ENCODE measurements at places on chromosomes 7 and 10.

GRCh38 chr10:120375666-120376065, 81.4 kb upstream of the PLPP4 start:
- no peak for DNase-seq

DNA sequence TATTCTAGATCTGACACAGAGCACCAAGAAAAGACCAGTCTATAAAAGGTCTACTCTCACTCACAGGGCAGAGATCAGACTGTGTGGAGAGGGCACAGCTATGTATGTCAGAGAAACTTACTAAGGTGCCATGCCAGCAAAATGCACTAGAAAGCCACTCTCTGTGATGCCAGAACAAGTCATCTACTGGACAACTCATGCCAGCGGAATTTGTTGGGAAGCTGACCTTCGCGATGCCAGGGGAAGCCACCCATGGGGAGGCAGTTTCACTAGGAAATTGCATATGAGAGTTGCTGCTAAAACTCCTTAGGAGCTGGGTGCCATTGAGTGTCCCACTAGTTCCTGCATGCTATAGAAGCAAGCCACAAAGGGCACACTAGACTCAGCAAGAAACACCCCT, 58.5 kb downstream of the MICU1 start:
- peak; percentile 4 for DNase-seq

DNA sequence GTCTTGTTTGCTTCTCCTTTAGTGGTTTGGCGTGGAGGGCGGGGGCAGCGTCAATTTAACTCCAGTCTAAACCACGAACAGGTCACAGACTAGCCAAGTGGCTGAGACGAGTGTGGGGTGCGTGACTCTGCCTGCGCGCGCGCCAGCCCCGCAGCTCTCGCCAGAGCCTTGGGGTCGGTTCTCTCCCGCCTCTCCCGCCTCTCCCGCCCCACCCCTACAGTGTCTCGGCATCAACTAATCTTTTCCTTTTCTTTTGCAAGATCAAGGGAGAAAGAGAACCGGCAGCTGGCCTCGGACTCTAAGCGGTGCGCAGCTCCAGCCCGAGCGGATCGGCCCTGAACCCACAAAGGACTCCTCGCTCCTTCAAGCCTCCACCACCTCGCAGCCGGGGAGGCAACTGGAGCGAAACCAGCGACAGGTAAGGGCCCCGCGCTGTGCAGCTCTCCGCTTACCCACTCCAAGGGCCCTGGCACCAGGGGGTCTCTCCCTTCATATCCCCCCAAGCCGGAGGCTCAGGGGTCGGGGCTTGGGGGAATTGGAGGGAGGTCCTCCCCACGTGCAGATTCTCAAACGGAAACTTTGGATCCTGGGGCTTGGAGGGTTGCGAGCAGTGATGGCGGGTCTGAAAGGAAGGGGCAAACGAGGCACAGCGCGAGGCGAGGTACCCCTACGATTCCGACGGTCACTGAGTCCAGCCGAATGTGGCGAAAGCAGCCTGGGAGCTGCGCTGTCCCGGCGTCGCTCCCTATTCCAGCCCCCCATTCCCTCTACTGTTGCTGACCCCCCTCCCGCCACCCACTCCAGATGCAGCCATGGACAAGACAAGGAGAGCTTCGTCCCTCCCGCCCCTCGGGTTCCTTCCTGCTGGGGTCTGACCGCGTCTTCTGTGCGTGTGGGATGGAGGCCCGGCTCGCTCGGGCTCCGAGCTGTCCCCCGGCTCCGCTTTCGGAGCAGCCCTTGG, 829 bp downstream of the CHRM2 start:
- no peak for DNase-seq

- peak; percentile 41 for DNase-seq
Observed at GRCh38 chr7:93890041-93890463, 501 bp downstream of the TFPI2 start.

DNA sequence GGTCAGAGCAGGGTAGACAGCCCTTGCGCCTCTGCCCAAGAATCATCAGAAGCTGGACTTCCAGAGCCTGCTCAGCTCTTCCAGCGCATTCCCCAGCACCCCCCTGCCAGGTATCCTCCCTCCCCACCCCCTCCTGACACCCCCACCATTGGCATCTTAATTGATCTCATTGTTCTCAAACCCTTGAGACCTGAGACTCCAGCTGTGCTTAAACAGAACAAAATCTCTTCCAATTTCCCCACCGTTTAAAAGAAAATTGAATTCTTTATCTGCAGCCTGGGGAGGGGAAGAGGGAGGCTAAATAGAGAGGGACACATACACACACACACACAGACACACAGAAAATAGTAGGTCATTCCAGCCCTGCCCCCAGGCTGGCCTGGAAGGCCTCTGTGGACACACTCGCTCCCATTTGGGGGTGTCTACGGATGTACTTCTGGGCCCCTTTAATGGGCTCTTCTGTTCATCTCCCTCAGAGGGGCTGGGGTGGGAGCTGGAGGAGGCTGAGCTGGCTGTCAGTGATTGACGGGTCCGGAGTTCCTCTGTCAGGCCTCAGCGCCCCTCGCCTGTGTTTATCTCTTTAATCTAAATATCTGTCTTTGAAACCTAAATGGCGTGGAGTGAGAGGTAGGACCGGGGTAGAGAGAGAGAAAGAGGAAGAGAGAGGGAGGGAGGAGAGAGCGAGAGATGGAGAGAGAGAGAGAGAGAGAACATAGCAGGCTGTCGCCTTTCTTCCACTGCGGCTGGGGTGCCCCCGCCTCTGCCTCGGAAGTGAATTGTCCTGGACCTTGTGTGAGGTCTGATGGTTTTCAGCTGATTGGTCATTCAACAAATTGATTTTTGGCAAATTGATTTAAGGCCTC, 61.7 kb downstream of the C10orf105 start:
- DNase-seq = no peak

DNA sequence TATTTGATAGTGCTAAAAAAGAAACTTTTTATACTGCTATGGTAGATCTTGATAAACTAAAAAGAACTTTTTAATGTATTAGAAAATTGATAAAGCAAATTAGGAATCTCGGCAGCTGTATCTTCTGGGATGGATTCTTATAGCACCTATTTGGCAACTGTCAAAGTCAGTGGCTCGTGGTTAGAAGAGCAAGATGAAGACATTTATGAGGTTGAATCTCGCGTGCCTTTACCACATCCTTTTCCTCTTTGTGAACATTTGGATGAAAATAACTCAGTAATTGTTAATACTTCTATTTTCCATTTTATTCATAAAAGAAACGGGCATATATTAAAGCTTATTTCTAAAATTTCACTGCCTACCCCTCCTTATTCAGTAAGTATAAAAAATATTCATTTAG, 76.2 kb downstream of the CYP51A1 start:
- DNase-seq = no peak

DNA sequence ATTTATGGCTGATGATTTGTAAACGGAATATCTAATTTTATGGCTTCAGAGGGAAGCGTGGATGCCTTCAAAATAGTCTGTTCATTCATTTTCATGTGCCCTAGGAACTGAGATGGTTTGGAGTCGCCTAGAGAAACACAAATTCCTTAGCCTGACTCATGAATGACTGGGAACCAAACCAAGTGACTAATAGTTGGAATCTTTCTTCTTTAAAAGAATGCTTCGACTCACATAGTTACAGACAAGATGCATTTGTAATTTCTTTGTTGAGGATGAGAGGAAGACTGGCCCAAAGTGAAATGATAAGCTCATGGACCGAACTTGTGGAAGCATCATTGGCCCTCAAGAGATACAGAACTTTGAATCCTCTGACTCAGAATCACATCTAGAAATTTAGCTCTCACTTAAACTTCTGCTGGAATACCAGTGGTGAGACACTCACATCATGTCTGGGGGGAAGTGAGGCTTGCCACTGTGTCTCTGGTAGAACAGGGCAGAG, 1107.2 kb downstream of the NRG3 start:
- DNase-seq = no peak

DNA sequence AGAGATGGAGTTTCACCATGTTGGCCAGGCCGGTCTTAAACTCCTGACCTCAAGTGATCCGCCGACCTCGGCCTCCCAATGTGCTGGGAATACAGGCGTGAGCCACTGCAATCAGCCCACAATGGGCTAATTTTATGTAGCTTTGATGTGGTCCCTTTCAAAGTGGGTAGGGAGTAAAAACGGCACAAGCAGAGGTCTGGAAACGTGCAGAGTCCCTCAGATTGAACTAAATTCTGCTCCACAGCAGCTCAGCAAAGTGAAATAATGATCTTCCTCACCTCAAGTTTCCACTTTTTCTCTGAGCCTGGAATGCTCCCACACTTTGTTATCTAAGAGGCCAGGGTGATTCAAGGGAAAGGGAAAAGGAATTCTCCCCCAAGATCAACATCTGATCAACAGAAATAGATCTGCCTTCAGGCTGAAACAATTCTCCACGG, 6.1 kb downstream of the CCDC3 start:
- DNase-seq = peak; percentile 5

- DNase-seq = no peak
Observed at GRCh38 chr10:66604195-66604594, 321.6 kb upstream of the LRRTM3 start.

GRCh38 chr10:93034426-93034825, 26.2 kb upstream of the CYP26C1 start:
- no peak for DNase-seq

GRCh38 chr7:10222976-10223375, 750.7 kb upstream of the PHF14 start:
- no peak for DNase-seq

GRCh38 chr7:2465928-2466327, 10.3 kb downstream of the GRIFIN start:
- no peak for DNase-seq

GRCh38 chr10:112343056-112343806, 30.7 kb upstream of the ACSL5 start:
- DNase-seq = peak; percentile 30

DNA sequence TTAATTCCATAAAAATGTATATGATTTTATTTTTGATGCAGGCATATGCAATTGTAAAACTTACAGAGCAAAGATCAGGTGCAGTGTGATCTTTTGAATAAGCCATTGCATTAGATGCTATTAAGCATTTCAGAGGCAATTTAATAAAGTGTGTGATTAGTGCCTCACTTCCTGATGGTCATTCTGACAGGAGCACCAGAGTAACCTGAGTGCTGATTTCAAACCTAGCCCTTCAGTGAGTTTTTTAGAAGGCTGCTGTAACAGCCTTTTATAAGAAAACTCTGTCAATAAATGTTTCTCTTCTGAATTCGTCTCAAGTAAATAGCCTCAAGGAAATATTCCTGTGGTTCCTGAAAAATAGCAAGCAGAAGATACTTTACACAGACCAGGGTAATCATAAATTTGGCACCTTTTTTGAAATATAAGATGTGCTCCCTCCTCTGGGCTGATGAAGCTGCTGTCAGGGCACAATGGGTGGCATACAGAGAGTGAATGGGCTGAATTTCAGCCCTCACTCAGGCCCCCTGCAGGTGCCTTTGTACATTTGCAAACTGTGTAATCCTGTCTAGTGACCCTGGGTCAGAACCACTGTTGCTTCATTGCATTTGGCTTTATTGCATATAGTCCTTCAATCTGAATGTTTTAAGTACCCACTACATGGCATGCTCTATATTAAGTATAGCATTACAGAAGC, 193.7 kb upstream of the CSTF2T start:
- peak; percentile 6 for DNase-seq

GRCh38 chr10:96280859-96281258, 9.5 kb upstream of the BLNK start:
- no peak for DNase-seq

DNA sequence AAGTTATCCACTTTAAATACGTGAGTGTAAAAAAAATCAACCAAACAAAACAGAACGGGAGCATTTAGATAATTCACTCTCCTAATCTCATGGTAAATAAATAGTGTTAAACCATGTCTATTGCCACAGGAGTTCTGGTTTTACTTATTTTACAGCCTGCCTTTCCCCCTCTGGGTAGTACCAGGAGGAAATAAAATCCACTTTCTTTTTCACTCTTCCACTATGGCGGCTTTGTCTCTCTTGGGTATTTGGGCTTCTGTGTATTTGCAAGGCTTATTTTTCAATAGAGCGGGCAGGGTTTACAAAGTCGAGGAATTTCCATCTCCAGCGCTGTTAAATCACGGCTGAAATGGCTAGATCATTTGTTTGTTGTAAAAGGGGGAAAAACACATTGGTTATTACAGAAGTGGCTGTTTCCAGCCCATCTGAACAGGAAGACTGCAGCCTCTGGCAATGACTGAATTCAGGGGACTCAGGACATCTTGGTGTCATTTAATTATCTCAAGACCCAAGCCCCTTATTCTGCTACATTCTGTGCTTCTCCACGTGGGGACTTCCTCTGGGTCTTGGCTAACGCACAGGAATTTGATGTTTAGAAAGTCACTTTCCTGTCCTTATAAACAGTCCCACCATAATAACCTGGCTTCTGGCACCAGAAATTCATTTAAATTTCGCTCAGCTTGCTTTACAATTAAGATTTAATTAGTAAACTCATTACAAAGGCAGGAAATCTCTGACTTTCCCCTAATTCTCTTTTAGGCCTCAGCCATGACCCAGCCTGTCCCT, 323.9 kb downstream of the GATA3 start:
- no peak for DNase-seq

DNA sequence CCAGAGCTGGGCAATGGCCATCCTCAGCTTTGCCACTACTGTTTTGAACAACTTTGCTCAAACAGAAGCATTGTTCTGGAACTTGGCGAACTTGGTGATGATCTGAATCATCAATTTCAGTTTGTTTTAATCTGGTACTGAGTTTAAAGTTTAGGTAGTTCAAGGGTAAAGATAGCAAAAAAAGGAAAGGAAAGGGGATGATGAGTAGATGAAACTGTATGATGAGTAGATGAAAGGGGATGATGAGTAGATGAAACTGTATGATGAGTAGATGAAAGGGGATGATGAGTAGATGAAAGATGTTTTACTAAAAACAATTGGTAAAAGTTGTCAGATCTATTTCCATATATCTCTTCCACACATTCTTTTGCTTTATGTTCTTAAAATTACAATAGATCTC, 737.0 kb downstream of the LRMDA start:
- DNase-seq = no peak

- DNase-seq = no peak
Observed at GRCh38 chr7:141076377-141076776, 2.5 kb downstream of the TMEM178B start.

GRCh38 chr7:127330070-127330469, 62.4 kb downstream of the ZNF800 start:
- no peak for DNase-seq

DNA sequence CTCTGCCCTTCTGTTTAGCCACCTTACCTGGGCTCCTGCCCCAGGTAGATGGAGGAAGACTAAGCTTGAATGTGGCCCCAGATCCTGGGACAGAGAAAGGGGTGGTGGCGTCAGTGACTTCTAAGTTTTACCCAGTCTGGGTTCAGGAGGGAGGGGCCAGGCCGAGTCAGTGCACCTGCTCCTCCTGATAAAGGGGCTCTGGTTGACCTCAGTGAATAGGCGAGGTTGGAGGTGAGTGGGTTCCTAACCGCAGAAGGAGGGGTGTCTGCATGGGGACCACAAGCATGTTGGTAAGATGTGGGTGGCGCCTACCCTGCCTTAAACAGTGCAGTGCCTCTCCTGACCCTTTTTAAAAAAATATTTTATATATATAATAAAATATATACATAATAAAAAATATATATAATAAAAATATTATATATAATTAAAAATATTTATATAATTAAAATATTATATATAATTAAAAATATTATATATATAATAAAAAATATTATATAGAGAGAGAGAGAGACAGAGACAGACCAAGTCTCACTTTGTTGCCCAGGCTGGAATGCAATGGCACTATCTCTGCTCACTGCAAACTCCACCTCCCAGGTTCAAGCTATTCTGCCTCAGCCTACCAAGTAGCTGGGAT, 97.3 kb upstream of the GTF2I start:
- no peak for DNase-seq

- DNase-seq = no peak
Observed at GRCh38 chr10:93754761-93755160, 3.0 kb upstream of the LGI1 start.

- no peak for DNase-seq
Observed at GRCh38 chr7:55557666-55558188, 14.6 kb downstream of the VOPP1 start.

Data from dermis blood vessel endothelial cell (primary cell).